ENCODE measurements at places on chromosomes 2 and 18.

DNA sequence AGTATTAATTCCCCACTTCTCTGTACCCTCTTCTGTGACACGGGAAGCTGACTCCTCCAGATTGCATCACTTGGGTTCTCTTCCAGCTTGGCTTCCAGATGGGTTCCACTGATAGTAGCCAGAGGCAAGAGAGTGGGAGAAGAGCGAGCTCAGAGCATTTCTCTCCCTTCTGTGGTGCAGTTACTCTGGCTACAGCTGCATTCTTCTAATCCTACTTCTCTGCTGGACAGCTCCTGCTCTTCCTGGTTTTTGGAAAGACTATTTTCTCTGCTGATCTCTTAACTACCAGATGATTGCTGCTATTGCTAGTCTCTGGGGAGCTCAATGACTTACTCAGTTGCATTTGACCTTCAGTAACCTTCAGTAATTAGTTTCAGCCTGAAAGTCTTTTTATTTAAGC lies 187.5 kb upstream of the MAP2 start:
- no peak for DNase-seq

DNA sequence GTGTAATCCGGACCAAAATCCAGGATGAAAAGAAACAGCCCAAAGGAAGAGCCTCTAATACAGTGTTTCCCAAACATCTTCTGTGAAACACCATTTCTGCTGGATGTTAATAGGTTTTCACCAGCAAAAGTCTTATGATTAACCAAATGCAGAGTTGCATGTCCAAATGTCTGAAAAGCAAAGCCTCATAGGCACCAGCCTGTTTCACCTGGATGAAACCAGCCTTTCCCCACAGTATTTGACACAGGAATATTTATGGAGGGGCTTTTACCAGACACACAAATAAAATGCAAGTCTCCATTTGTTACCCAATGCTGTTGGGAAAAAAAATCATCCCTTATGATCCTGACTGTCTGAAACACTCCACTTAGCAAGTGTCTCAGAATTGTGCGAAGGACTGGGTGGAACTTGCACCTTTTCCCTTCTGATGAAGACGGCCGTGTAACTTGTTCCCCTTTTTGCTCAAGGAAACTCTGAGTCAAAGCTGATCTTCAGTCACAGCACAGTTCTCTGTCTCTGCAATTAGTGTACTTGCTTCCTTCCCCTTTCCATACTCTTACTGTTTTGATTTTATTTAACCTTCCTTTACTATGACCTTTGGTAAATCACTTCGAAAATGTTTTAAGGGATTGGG lies 70.3 kb upstream of the IL1R2 start:
- DNase-seq = no peak

DNA sequence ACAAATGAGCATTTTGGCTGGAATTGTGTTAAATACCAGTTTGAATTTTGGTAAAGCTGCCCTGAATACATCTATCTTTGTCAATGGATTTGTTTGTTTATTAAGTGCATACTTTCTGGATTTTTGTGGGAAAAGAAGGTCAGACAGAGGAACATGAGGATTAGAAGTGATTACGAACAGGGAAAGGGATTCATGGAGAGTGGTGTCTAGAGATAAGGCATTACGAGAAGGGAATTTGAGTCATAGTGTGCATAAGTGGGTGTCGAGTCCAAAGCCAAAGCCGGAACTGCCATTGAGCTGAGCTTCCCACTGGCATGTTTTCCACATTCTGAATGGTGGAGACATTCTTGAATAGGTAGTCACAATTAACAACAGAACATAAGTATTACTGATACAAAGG lies 68.9 kb upstream of the EFEMP1 start:
- no peak for DNase-seq

GRCh38 chr2:33607905-33608304 lies 8.8 kb upstream of the FAM98A start:
- no peak for DNase-seq

GRCh38 chr18:3983351-3983969 lies 471.6 kb downstream of the DLGAP1 start:
- DNase-seq = no peak

All from effector CD4-positive, alpha-beta T cell (primary cell).